Activated CD4-positive, alpha-beta T cell treated with anti-CD3 and anti-CD28 coated beads, Interleukin-2, amount 10 ng/mL, durations not matched to agents 7 days and 5 days (primary cell): ENCODE measurements at places on chromosomes 4 and X. TPM values are rescaled to one million over a fixed set of nuclear protein-coding genes. Genes with fewer than 3 reads are reported as not detected.

DNA sequence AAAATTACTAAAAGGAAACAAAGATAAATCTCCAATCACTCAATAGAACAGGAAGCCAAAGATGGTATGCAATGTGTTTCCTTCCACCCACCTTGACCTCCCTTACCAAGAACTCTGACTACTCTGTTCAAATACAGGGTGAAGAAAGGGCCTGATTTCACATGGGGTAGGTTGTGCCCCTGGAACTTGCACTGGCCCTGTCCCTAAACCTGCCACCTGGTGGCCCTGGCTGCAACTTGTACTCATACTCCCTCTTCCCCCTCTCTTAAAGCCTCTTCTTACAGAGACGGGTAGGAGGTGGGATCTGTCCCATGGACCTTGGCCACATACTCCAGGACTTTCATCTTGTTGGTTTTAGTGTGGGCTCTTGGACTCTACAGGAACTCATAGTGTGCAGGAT, 17.3 kb upstream of the TMEM185A start:
- no peaks in the 10 kb centered on the region for H3K4me1 ChIP-seq
- H3K27ac ChIP-seq, result no peak overlapping the region
- no peak for DNase-seq
- peaks cover 4% of the 10 kb centered on the region for H3K27me3 ChIP-seq
- H3K36me3 ChIP-seq, result no peaks in the 10 kb centered on the region

CT45A1 gene
- total RNA-seq, result not detected

DNA sequence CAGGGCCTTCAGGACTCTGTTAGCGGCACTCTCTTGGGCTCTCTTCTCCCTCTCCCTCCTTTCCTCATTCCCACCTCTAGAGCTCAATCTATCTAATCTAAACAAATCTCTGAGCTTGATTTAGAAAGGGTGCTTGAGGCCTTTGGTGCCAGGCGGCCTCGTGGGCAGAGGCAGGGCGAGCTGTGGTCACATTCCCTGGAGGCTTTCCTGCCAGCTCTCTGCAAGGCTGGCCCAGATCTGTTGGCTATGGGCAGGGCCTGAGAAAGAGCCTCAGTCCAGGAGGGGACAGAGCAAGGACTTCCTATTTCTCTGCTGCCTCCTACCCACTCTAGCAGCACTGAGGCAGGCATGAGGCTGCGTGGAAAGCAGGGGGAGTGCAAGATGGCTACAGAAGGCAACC, 38.6 kb downstream of the PJA1 start:
- DNase-seq, result no peak
- no peaks in the 10 kb centered on the region for H3K4me1 ChIP-seq

DNA sequence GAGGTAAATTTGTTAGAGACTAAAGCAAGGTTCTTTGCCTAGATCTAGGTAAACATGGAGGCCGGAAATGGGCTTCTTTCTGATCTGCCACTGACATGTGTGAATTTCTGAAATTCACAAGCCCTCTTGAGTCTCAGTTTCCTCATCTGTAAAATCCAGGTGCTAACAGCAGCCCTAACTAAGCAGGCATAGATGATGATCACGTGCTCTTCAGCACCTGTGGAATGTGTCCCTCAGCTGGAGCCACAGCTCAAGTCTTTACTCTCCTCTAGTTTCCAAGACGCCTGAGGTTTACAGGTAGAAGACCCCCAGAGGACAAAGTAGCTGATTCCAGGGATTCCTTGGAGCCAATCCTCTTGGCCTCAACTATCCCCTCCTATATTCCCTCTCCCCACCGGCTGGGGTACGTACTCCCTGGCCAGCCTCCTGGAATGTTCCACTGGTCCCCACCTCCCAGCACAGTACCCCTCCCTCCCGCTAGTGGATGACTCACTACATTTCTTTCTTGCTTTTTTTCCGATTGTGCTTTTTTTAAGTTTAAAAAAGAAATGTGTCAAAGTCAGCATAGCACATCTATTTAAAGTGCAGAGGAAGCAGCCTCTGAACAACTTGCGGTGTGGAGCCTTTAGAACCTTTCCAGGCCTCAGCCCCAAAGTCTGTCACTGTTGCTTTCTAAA, 98.4 kb downstream of the PHKA2 start:
- H3K4me1 ChIP-seq, result peaks cover 29% of the 10 kb centered on the region
- H3K36me3 ChIP-seq, result no peaks in the 10 kb centered on the region
- H3K27me3 ChIP-seq, result no peaks in the 10 kb centered on the region
- H3K27ac ChIP-seq, result peak overlapping the region; percentile 87
- peak; percentile 6 for DNase-seq
- peak overlapping the region; percentile 71 for H3K4me3 ChIP-seq

DNA sequence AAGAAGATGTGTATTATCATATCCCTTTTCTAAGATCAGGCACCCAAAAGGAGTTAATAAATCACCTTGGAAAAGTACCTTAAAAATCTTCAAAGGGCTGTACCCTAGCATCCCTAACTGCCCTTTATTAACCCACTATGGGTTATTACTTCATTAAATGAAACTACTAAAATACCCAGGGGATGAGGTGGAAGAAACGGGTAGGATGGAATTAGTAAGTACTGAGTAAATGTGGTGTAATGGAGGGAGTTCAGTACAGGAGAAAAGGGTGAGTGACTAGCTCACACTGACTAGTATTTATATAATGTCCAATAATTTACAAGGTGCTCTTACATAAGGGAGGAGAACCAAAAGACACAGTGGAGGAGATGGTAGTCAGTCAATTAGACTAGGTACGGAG, 51.0 kb upstream of the RASGEF1B start:
- no peak overlapping the region for H3K27ac ChIP-seq
- H3K27me3 ChIP-seq, result no peaks in the 10 kb centered on the region
- no peak overlapping the region for H3K4me3 ChIP-seq
- no peak for DNase-seq

NKX3-2 gene
- total RNA-seq, result not detected

DNA sequence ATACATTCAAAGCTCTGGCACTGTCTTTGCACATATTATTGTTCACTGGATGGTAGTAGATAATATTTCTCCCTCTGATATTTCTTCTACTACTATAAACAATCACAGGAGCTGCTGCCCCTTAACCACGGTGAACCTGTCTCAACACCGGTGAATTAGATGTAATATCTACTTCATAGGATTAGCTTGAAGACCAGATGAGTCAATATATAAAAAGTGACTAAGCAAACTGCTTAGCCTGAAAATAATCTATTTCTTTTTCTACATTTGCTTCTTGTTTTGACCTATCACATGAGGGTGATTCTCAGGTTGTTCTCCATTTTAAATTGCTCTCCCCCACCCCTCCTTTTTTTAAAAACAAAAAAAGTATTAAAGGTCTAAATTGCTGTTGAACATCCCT, 645.5 kb downstream of the ANKRD50 start:
- H3K27ac ChIP-seq, result no peak overlapping the region
- DNase-seq, result no peak
- no peaks in the 10 kb centered on the region for H3K27me3 ChIP-seq

- H3K4me1 ChIP-seq, result peaks cover 3% of the 10 kb centered on the region
- H3K27ac ChIP-seq, result no peak overlapping the region
- DNase-seq, result no peak
- no peaks in the 10 kb centered on the region for H3K27me3 ChIP-seq
- H3K4me3 ChIP-seq, result no peak overlapping the region
Measured at GRCh38 chr4:48554606-48555005, 64.6 kb downstream of the ZAR1 start.

DNA sequence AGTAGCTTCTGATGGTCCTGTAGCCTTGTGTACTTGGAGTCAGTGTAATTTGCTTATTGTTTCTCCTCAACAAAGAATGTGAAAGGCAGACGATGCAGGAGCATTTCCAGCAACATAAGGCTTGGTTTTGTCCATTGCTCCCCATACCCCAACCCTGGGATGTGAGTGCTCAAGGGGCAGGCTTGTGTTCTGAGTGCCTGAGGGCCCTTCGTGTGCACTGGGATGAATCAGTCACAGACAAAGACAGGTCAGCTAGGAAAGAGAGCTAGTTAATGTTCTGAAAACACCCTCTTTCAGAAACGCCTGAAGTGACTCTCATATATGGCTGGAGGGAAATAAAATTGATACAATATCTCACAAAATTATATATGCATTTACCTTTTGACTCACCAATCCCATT, 59.1 kb downstream of the PRPS1 start:
- H3K36me3 ChIP-seq, result no peaks in the 10 kb centered on the region
- no peaks in the 10 kb centered on the region for H3K27me3 ChIP-seq
- no peak overlapping the region for H3K4me3 ChIP-seq
- peaks cover 35% of the 10 kb centered on the region for H3K4me1 ChIP-seq
- DNase-seq, result no peak
- no peak overlapping the region for H3K27ac ChIP-seq

DNA sequence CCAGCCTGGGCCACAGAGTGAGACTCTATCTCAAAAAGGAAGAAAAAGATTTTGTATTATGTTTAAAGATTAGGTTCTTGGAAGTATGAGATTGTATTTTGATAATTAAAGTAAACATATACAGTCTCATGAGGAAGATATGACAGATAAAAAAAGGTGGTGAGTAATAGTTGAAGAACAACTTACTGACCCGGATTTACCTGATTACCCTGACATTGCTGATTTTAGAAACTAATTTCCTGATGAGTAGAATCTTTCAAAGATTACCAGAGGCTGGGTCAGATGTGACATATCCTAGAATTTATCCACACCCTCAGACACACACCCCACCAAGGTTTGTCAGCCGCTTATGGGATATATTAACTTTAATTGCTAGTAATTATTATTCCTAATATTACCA, 9.5 kb downstream of the CDKL5 start:
- H3K4me3 ChIP-seq, result no peak overlapping the region
- no peaks in the 10 kb centered on the region for H3K36me3 ChIP-seq
- H3K27ac ChIP-seq, result no peak overlapping the region

- no peaks in the 10 kb centered on the region for H3K36me3 ChIP-seq
- H3K4me3 ChIP-seq, result no peak overlapping the region
- no peak for DNase-seq
- no peak overlapping the region for H3K27ac ChIP-seq
Measured at GRCh38 chr4:5969336-5969735, 48.9 kb downstream of the C4orf50 start.

GRCh38 chrX:153650959-153651358, 4.0 kb downstream of the DUSP9 start:
- DNase-seq, result no peak
- H3K27me3 ChIP-seq, result peaks cover 13% of the 10 kb centered on the region
- H3K36me3 ChIP-seq, result no peaks in the 10 kb centered on the region
- no peak overlapping the region for H3K27ac ChIP-seq

- no peak for DNase-seq
- no peaks in the 10 kb centered on the region for H3K4me1 ChIP-seq
- no peak overlapping the region for H3K4me3 ChIP-seq
- no peaks in the 10 kb centered on the region for H3K27me3 ChIP-seq
- H3K27ac ChIP-seq, result no peak overlapping the region
- H3K36me3 ChIP-seq, result no peaks in the 10 kb centered on the region
Measured at GRCh38 chr4:116489739-116490138, 595.6 kb downstream of the TRAM1L1 start.

DNA sequence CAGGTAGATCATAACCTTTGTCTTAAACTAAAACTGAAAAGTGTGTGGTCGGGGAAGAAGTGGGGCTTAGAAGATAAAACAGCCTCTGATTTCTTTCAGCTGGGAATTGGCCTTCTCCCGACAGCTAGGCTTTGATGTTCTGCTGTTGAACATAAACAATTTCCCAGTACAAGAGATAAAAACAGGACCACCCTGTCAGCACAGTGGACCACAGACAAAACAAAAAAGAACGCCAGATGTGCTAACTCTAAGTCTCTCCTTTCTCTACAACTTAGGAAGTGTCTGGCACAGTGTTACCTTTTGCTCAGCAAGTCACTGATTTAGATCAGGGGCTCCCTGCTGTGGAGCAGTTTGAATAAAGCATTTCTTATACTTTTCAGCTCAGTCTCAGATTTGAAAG, 87.5 kb upstream of the UXT start:
- no peak overlapping the region for H3K27ac ChIP-seq
- no peaks in the 10 kb centered on the region for H3K36me3 ChIP-seq
- H3K27me3 ChIP-seq, result no peaks in the 10 kb centered on the region
- no peak for DNase-seq
- peaks cover 5% of the 10 kb centered on the region for H3K4me1 ChIP-seq

DNA sequence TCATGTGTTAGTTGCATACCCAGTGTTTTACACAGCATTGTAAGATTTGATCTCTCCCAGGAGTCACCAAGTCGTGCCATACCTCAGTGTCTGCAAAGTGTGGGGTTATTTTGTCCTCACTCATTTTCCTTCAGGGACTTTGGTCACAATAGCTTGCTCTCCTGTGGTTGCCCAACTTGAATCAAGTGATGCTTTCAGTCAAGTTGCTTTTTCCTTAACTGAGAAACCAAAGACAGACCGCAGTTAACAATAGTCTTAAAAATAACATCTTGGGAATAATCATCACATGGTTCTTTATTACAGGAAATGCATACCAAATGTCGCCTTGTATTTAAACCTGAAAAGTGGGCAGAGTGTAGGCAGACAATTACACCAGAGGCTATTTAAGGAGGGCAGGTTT, 44.5 kb upstream of the NDP start:
- H3K4me3 ChIP-seq, result no peak overlapping the region
- H3K27ac ChIP-seq, result no peak overlapping the region
- peaks cover 5% of the 10 kb centered on the region for H3K4me1 ChIP-seq
- H3K27me3 ChIP-seq, result no peaks in the 10 kb centered on the region
- peaks cover 2% of the 10 kb centered on the region for H3K36me3 ChIP-seq
- no peak for DNase-seq

- no peak overlapping the region for H3K27ac ChIP-seq
- no peaks in the 10 kb centered on the region for H3K36me3 ChIP-seq
Measured at GRCh38 chrX:6021316-6022091, 207.2 kb downstream of the NLGN4X start.

DNA sequence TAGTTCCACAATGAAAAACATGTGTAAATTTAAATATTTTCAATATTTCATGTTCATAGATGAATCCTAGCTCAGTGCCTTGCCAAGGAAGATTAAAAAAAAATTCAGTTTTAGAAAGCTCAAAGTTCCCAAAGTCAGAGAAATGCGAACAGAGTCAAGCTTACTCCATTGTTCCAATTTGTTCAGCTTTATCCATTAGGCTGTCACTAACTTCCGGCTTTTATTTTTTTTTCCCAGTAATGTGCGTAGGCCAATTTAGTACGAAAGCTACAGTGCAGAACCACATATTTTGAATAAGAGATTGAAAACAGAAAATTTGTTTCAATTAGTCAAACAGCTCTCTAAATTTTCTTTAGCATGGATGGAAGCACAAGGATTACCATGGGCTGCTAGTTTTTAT, 23.1 kb upstream of the KLHL2 start:
- H3K4me3 ChIP-seq, result no peak overlapping the region
- no peak for DNase-seq
- H3K4me1 ChIP-seq, result no peaks in the 10 kb centered on the region

DNA sequence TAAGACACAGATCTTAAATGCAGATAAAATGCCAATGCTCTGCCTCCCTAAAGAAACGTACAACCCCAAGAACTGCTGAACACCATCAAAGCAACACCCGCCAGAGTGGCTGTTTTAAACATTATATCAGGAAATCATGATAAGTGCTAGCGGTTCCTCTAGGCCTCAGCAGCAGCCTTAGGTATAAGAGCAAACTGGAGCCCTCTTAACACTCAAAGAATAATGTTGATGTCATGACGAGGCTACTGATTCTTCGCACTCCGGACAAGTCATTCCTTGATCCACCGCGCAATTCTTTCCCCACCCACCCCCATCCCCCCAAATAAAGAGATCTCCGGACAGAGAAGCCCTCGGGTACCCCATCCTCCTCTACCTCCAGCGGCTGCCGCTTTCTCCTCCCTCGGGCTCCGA, 507 bp downstream of the LIN54 start:
- peaks cover 18% of the 10 kb centered on the region for H3K36me3 ChIP-seq
- peak overlapping the region; percentile 96 for H3K4me3 ChIP-seq
- peaks cover 49% of the 10 kb centered on the region for H3K4me1 ChIP-seq
- peak; percentile 37 for DNase-seq
- H3K27me3 ChIP-seq, result no peaks in the 10 kb centered on the region

- H3K27me3 ChIP-seq, result peaks cover 6% of the 10 kb centered on the region
- H3K4me3 ChIP-seq, result no peak overlapping the region
- H3K36me3 ChIP-seq, result no peaks in the 10 kb centered on the region
- H3K4me1 ChIP-seq, result no peaks in the 10 kb centered on the region
Measured at GRCh38 chr4:174717828-174718227, 111.2 kb downstream of the GLRA3 start.
